Regular cardiac myocyte (primary cell): ENCODE measurements at places on chromosomes 6 and 20. TPM values are rescaled to one million over a fixed set of nuclear protein-coding genes. Genes with fewer than 3 reads are reported as not detected.

The ENPP1 gene
- total RNA-seq = 11.7 and 26.8 TPM in 2 replicates

The ABHD16B gene
- not detected in 2 replicates for total RNA-seq

The KIF3B gene
- total RNA-seq = 32.7 and 44.7 TPM in 2 replicates

The ECT2L gene
- under 0.01 TPM in 1 of 2 replicates, not detected in the other for total RNA-seq

The SAMD10 gene
- total RNA-seq = 0.38 and 0.56 TPM in 2 replicates

The SLPI gene
- total RNA-seq = 0.58 TPM in 1 of 2 replicates, not detected in the other

The GNAS-AS1 gene
- 0.58 and 1.1 TPM in 2 replicates for total RNA-seq

The C6orf15 gene
- not detected in 2 replicates for total RNA-seq

The HRH3 gene
- not detected in 2 replicates for total RNA-seq

The ZC3H12D gene
- total RNA-seq = under 0.01 TPM in 2 replicates

The ZFP57 gene
- total RNA-seq = not detected in 2 replicates

The ADAM33 gene
- 1.2 and 1.7 TPM in 2 replicates for total RNA-seq

The OLIG3 gene
- total RNA-seq = not detected in 2 replicates

The PSORS1C2 gene
- total RNA-seq = not detected in 2 replicates

The PROKR2 gene
- total RNA-seq = not detected in 2 replicates

The RAMACL gene
- total RNA-seq = 0.38 and 1.1 TPM in 2 replicates
